NCI-H524 (cell line): ENCODE measurements at places on chromosomes 1 and 21.

DNA sequence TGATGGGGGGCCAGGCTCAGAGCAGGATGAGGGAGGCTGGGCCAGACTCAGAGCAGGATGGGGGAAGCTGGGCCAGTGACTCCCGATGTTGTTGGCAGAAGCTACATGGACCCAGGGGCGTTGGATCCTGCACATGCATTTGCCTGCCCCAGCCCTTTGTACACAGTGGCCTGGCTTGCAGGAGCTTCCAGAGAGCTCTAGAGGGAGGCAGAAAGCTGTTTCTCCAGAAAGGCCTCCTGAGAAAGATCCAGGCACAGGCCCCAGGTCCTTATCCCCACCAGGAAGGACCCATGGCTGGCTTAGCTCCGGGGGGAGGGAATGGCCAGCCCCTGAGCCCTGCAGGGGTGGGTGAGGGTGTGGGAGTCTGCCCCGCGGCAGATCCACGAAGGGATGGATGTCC lies 106.6 kb upstream of the ACTRT2 start:
- DNase-seq: no peak

DNA sequence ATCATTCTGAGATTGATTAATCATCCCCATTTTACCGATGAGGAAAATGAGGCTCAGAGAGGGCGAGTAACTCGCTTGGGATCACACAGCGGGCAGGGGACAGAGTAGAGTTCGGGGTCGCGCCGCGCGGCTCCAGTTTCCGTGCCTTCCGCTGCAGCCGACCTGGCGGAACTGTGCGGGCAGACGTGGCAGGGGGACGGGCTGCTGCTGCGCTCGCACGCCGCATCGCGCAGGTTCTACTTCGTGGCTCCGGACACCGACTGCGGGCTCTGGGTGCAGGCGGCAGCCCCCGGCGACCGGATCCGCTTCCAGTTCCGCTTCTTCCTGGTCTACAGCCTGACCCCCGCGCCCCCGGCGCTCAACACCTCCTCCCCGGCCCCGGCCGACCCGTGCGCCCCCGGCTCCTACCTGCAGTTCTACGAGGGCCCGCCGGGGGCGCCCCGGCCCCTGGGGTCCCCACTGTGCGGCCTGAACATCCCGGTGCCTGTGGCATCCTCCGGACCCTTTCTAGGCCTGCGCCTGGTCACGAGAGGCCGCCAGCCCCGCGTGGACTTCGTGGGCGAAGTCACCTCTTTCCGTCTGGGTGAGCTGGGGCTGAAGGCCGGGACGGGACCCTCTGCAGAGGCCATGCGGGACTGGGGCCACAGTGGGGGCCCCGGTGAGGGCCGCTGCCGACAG lies 2.3 kb downstream of the LDLRAD2 start:
- no peak for DNase-seq

- DNase-seq: peak; percentile 19
Observed at GRCh38 chr1:55947446-55947845, 631.9 kb downstream of the PLPP3 start.

DNA sequence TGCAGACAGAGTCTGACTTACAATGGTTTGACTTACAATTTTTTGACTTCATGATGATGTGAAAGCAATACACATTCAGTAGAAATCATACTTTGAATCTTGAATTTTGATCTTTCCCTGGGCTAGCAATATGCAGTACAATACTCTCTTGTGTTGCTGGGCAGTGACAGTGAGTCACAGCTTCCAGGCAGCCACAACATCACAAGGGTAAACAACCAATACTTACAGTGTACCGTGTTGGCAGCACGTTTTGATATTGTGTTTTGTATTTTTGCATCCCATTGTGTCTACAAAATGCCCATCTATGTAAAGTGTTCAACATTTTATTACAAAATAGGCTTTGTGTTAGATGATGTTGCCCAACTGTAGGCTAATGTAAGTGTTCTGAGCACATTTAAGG lies 150.9 kb downstream of the NTMT2 start:
- DNase-seq: no peak

DNA sequence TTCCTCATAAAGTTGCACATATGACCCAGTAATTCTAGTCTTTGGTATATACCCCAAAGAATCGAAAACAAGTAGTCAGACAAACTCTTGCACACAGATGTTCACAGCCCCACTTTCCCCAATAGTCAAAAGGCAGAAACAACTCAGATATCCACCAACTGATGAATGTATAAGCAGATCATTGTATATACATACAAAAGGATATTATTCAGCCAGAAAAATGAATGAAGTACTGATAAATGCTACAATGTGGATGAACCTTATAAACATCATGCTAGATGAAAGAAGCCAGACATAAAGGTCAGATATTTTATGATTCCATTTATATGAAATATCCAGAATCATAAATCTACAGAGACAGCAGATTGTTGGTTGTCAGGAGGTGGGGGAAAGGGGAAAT lies 27.3 kb downstream of the SHCBP1L start:
- no peak for DNase-seq

- no peak for DNase-seq
Observed at GRCh38 chr1:85280636-85281035, 4.2 kb upstream of the BCL10 start.

GRCh38 chr1:19949016-19949415 lies 25.6 kb upstream of the PLA2G2E start:
- no peak for DNase-seq

GRCh38 chr1:2927393-2928360 lies 93.6 kb upstream of the ACTRT2 start:
- no peak for DNase-seq

DNA sequence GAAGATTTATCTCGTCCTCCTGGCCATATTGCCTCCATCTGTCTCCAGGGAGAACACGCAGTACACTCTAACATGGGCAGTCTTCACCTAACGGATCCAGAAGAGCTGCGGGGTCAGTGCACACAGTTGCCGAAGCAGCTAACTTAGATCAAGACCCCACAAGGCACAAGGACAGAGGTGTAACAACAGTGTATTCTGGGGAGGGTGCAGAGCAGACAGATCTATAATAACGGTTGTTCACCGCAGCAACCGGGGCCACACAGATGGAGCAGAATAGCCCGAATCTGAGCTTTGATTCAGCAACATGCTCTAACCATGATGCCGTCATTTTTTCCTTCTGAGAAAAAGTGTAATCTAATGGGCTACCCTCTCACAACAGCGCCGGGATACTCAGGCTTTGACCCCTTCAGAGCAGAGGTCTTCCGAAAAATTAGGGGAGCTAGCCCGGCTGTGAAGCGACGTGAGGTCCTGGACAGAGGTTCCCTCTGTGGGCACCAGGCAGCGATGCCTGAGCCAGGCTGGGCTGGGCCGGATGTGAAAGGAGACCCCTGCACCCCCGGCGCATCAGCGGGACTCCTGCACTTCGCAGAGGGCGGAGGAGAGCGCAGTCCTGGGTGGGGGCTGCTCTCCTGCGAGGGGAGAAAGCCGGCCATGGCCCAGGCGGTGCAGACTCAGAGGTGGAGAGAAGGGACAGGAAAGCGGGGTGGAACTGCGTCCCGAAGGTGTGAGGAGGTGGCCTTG lies 57.5 kb downstream of the BCL9 start:
- DNase-seq: peak; percentile 19

DNA sequence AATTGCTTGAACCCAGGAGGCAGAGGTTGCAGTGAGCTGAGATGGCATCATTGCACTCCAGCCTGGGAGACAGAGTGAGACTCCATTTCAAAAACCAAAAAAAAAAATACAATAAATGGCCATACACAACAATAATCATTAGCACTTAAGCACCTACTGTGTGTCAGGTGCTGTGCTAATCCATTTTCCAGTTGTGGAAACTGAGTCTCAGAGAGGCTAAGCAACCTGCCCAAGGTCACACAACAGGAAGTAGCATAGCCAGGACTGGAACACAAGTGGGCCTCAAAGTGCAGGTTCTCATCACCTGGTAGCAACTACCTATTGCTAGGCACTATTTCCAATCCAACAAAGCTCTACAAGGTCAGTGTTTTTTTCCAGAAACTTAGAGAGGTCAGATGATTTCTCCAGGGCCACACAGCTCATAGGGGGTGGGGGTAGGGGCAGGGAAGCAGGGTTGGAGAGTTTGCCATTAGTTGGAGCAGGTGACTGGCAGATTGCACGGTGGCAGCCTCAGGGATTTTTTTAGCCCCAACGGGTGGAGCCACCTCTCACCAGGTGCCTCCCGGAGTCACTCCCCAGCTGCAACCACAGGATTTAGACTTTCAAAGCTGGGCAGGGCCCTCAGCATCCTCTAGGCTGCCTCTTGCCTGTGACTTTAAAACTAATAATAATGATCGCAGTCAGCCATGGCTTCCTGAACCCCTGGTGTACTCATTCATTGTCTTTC lies 52.5 kb upstream of the ID3 start:
- no peak for DNase-seq

DNA sequence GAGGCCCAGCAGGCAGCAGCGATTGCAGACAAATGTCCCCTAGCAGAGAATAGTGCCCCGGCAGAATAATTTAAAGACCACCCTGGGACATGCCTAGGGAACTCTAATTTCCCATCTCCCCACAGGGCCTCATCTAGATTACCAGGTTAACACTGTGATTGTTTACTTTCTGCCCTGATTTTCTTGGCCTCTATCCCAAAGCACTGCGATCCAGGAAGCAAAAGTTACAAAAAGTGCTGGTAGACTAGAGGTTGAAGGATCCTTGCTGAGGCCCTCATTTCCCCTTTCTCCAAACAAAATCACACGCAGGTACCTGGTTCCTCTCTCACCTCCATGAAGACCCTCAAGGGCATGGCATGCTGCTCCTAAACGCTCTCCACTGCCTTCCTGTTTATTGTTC lies 229.7 kb downstream of the C1orf94 start:
- DNase-seq: no peak

DNA sequence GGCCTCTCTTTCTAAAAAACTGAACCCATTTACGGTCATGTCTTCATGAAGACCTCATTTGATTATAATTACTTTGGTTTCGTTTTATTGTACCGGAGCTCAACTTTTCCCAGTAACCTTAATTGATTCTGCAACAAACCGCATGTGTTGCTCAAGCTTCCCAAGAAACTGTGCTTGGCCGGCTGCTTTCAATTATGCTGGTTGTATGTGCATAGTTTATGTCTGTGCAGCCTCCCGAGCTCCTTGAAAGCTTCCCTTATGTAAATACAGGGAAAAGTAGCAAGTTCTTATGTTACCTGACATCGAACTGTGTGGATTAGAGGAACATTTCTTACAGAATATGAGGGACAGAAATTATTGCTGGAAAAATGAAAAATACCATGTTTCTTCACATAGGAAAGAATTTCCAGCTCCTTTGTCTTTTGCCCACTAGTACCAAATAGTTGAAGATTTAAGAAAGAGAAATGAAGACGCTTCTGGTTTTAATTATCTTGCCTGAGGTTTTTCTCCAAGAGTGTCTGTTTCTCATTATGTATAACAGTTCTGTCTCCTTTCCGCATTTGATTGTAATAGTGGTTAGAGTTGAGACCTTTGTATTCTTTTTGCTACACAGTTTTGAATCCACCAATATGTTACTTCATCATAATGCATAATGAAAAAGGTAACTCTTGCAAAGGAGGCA lies 2.1 kb downstream of the VCAM1 start:
- DNase-seq: no peak

DNA sequence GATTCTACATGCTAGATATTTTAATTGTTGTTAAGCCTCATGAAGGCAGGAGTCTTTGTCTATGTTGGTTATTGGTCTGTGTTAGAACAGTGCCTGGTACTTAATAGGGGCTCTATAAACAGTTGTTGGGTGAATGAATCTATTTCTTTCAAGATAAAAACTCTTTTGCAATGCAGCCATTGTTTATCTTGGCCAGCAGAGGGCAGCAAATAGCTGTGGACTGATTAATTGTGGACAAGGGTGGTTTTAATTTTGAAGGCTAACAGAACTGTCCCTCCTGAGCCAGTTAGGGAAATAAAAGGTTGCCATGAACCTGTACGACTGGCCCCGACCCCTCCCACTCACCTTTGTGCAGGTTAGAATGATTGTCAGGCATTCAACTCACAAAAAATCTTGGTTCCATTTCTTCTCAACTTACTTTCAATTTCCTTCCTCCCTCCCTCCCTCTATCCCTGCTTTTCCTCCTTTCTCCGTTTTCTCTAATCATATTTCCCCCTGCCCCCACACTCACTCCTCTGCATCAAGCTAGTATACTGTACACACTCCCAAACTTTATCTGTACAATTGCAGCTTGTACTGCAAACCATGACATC lies 66.3 kb upstream of the DIRAS3 start:
- DNase-seq: no peak

DNA sequence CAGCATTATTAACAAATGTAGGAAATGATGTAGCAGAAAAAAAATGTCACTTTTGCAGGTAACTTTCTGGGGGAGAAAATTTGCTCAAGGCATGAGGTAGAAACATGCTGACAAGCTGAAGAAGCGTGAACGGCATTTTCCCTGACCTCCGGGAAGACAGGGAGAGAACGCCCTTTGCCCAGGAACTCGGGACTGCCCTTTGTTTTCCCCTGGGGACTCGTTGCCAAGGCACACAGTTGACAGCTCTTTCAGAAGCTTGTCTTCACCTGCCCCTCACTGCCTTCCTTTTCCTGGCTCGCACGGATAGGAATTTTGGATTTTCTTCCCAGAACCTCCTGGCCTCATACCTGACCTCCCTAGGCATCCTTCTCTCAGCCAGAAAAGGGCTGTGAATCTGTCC lies 52.7 kb upstream of the COA6 start:
- DNase-seq: no peak

GRCh38 chr1:179493323-179493722 lies 82.4 kb downstream of the NPHS2 start:
- DNase-seq: no peak

- DNase-seq: no peak
Observed at GRCh38 chr1:245489838-245490237, 335.1 kb downstream of the KIF26B start.

DNA sequence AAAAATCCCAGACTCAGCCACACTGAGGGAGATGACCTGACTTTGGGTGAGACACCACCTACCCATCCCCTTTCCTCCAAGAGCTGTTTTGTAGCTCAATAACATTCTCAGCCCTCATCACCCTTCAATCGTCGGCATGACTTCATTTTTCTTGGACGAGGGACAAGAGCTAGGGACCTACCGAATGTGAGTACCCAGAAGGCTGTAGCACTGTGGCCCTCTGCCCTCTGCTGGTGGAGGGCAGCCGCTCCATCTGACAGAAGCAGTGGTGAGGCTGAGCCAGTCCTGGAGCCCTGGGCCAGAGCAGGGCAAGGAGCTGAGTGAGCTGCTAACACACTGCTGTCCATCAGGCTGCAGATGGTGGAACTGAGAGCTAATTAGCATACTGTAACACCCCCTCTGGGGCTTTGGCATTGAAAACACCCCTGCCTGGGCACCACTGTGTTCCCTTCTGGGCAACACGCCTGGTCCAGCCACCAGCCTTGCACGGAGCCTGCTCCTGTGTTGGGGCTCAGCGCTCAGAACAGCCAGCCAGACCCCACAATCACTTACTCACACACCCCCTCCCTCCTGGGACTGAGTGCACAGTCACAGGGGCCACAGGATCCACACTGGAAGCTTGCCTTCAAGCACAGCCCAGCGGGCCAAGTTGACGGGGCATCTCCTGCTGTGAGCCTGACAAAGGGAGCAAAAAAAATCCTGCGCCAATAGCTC lies 18.3 kb upstream of the ALPL start:
- peak; percentile 53 for DNase-seq

DNA sequence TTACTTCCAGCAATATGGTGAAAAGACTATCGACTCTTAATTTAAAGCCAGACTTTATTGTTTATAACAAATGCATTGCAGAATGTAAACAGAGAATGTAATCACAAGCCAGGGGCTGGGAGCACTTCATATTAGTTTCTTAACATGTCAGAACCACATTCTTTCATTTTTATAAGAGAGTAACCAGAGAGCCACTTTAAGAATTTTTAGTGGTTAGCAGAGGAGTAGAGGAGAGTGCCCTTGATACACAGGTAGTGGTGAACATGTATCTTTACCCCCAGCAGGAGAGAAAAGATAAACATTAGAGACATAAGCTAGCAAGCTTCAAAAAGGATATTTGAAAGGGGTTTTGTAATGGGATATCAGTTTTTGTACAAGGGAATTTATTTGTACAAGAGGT lies 11.1 kb downstream of the AMY2B start:
- no peak for DNase-seq
